Mucosa of descending colon (tissue), 3 donors: ENCODE measurements at places on chromosomes 16 and 17. TPM values are rescaled to one million over a fixed set of nuclear protein-coding genes. Genes with fewer than 3 reads are reported as not detected.

DNA sequence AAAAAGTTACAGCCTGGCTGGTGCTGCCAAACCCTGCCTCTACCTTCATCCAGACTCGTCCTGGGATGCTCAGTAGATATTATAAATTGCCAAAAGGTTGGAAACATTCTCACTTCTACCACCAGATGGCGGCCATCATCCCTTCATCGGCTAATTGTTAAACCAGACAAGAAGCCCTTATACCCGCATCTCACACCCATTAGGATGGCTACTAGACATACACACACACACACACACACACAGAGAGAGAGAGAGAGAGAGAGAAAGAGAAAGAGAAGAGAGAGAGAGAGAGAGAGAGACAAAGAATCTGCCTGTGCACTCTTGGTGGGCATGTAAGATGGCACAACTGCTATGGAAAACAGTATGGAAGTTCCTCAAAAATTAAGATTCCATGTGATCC, 15.0 kb upstream of the SCIMP start:
- DNase-seq, result peak; percentile 78

DNA sequence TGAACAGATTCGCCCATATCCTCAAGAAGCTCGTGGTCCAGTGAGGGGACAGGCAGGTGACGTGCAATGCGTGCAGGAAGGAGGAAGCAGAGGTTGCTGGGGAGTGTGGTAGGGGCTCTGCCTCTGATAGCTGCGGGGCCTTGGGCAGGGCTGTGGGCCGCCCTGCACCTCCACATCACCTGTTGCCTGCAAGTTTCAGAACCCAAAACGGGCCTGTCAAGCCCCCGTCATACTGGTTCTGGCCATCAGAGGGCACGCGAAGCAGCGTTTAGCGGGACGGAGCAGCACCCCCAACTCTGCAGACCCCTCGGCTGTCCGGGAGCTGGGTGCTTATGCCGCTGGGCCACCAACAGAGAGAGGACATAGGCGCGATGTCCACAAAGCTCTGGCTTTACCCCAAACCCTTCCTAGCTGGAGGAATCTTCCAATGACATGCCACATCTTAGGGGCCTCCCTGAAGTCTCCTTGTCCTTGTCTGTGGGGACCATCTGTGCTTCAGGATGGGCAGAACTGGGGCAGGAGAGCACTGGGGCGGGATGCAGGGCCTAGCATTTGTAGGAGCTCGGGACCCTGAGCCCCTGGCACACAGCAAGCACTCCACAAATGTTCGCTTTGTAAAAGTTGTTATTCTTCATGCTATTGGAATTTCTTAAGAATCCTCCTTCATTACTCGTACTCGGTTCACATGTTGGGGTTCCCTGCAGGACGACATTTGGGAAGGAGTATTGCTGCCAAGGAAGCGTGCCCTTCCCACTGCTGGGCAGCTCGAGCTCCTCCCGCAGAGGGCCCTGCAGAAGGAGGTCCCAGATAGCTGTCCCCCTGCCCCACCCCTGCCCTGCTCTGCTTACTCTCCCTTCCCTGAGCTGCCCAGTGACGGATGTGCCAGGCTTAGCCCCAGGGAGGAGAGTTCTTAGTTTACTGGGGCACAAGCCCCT, 64.3 kb downstream of the CNGB1 start:
- no peak for DNase-seq

DNA sequence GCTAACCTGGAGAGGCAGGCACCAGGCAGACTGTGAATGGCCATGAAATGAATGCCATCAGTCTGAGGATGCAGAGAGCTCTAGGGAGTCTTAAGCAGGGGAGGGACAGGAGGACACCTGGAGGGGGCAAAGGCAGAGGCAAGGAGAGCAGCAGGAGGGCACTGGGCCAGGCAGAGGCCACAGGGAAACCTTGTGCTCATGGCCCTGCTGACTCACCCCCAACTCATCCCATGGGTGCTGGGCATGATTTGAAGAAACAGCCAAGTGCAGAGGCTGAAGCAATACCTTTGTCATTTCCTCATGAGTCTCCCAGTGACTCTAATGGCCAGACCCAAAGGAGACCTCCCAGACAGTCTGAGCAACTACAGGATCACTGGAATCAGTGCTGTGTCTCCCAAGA, 141.4 kb downstream of the TMEM132E start:
- DNase-seq, result no peak

- DNase-seq, result no peak
These were observed 175.7 kb downstream of the PARN start for GRCh38 chr16:14454391-14454790.

DNA sequence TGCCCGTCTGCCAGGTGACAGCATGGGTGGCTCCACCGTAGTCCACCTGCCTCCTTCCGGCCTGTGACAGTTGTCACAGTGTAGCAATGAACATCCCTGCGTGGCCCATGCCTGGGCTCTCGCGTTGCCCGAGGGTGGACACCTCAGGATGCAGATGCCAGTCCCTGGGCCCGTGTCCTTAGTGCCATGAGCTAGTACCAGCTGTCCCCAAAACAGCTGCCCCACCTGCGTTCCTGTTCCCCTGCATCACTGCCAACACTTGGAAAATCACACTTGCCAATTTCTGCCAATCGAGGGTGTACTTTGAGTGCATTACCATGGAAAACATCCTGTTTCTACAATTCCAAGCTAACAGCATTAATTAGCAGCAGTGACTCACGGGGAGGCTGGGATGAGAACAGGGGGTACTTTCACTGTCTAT, 9.0 kb upstream of the C16orf95 start:
- DNase-seq, result no peak

GRCh38 chr16:9625122-9625521, 533.7 kb downstream of the HAPSTR1 start:
- DNase-seq, result no peak

HYDIN gene
- 0.80 TPM for total RNA-seq

TSEN54 gene
- total RNA-seq, result 26.3 TPM

- peak; percentile 83 for DNase-seq
These were observed 487 bp downstream of the CREBBP start for GRCh38 chr16:3879887-3880564.

GRCh38 chr16:31216422-31217135, at the start of gene PYDC1:
Gene PYDC1, minus strand, starts transcription at chr16:31217135. Its CDS starts 107 bp downstream, at chr16:31217028.
- DNase-seq, result no peak

KRT33B gene
- not detected for total RNA-seq

TNFRSF13B gene
- 0.98 TPM for total RNA-seq

- no peak for DNase-seq
These were observed 36.9 kb downstream of the SOST start for GRCh38 chr17:43721537-43722268.

PLCD3 gene
- 562 TPM for total RNA-seq

GRCh38 chr17:28953444-28954118, 2.3 kb upstream of the PHF12 start:
- peak; percentile 76 for DNase-seq

- DNase-seq, result no peak
These were observed 259.4 kb upstream of the IRX3 start for GRCh38 chr16:54545854-54546511.

GRCh38 chr17:54435966-54436365, 464.7 kb upstream of the TOM1L1 start:
- no peak for DNase-seq

RHBDL3 gene
- 1.3 TPM for total RNA-seq

BICDL2 gene
- 75.5 TPM for total RNA-seq

KRTAP1-1 gene
- total RNA-seq, result not detected

DNA sequence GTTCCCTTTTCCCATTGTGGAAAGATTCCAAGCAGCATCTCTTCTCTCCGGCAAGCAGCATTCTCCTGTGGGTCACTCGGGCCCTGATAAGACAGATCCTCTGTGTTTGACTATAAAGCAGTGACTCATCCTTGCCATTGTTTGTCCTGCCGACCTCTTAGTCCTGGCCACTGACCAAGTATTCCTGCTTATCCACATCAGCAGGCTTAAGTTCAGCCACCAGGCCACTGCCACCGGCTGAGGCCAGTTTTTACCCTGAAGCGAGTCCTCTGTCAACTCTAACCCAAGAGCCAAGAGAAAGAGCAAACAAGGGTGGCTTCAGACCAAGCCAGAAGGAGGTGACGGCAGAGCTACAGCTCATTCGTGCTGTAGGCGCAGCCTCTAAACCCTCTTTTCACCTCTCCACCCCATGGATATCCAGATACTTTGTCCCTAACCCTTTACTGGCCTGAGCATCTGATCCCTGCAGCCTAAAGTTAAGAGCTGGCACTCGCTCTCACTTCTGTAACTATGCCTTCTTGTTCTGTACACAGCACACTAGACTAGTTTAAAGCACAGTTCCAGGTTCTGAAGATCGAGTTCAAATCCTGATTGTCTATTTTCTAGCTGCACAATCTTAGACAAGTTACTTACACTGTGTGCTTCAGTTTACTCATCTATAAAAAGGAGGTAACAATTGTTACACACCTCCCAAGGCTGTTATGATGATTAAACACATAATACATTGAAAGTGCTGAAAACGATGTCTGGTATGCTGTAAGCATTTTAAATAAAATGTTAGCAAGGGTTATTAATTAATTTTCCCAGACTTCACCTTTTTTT, 31.0 kb downstream of the SOX9 start:
- peak; percentile 56 for DNase-seq

- peak; percentile 77 for DNase-seq
These were observed at the start of the genes CXCL16 and ZMYND15 for GRCh38 chr17:4739122-4740024. Gene CXCL16, minus strand, starts transcription at chr17:4739928. Its CDS starts 589 bp downstream, at chr17:4739339. Gene ZMYND15, plus strand, starts transcription at chr17:4739833. Its CDS starts 716 bp downstream, at chr17:4740549.

DNA sequence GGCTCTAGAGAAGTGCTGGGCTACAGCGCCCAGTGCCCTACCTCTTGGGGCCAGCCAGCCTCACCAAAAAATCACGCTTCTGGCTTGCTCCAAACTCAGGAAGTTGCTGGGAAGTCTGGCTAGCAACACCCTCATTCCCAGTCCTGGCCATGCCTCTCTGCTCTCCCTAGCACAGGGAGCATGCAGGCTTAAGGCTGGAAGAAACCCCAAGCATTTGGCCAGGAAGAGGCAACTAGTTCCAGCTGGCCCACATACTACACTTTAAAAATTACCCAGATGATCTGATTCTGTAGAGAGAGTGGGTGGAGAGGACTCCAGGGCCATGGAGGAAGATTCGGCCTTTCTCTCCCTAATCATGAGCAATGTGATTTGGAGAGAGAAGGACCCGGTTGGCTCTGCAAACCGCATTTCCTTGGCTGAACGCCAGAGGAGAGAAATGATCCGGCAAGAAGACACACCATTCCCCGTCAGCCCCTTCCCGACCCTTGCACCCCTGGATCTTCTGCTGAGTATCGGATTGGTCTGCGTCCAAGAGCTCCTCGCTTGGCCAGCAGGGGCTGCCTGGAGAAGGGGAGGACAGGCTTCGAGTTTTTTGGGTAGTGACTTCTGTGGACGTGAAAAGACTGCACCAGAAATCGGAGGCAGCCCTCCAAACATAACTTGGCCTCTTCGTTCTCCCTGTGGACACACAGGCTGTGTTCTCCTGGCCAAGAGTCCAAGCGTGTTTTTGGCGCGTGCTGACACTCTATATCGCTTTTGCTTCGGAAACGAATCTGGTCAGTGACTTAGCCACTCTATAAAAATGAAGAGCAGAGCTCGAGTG, 406.3 kb downstream of the WWOX start:
- peak; percentile 69 for DNase-seq

DNA sequence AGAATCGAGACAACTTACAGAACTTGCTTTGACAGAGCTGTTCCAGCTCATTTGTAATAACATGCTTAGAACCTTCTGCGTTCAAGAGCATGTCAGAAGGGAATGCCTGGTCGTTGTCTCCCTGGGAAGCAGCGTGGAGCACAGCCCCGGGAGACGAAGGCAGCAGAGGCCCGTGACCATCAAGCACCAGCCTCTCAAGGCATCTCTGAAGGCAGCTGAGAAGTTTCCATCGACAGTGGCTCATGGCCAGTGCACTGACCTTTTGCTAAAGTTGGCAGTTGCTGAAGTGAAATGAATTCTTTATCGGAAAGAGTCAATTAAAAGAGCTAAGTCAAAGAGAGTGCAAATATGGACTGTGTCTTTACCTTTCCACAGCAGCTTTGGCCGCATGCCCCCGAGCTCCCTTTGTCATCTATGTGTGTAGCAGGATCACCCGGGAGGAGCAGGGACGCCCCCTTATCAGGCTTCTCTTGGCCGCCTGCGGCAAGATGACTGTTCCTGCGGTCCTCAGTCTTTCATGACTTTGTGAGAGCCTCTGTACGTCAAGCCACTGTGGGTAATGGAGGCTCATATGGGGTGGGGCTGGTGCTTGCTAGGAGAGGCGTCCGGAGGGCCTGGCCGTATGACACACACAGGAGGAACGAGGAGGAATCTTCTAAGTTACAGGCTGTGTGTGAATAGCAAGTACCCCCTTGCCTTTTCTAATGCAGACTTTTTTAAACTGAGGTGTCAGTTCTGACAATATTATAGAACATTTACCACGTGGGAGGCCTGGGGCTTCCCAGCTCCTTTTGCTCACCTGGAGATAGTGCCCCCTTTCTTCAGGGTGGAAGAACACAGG, 54.2 kb downstream of the LDHD start:
- no peak for DNase-seq

GNG13 gene
- total RNA-seq, result 1.0 TPM

KRTAP4-4 gene
- total RNA-seq, result not detected

CDR2 gene
- total RNA-seq, result 26.3 TPM

KRTAP9-4 gene
- not detected for total RNA-seq

DNA sequence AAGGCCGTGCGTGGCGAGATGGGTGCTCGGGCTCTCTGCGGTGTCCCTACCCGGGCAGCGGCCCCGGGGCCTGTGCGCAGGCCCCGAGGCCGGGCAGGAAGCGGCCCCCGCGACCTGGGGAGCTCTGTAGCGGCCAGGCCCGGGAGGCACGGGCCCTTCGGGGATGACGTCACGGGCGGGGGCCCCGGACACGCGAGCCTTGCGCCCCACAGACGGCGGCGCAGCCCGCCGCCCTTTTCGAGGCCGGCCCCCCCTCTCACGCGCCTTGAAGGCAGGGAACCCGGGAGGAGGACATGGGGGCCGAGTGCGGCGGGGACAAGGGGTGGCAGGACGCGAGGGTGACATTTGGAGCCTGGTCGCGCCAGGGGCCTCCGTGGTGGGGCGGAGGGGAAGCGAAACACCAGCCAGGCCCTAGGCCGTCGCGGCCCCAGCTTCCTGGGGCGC, 1.1 kb downstream of the RAI1 start:
- peak; percentile 84 for DNase-seq

- DNase-seq, result no peak
These were observed 93.9 kb upstream of the CDH8 start for GRCh38 chr16:62130101-62130500.

GRCh38 chr16:53209429-53209828, 154.6 kb downstream of the CHD9 start:
- no peak for DNase-seq

SOCS7 gene
- 26.2 TPM for total RNA-seq

DNA sequence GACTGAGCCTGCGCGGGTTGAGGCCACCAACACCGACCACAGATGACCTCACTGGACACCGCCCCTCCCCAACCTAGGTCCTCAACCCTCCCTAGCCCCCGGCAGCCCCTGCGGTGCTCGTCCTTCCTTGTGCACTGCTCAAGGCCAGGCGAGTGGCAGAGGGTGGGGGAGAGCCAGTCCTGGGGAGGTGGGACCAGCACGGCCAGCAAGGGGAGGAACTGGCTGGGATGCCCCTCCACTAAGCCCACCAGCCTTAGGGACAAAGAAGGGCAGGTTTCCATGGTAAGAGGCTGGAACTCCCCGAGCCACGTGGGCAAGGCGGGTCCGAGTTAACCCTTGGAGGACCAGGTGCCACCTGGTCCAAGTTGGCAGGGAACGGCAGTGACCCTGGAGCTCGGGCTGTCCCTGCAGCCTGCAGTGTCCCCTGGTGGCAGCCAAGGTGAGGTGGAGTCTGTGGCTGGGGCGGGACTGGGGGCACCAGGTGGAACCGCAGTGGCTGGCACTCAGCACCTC, 9.2 kb downstream of the FSCN2 start:
- DNase-seq, result no peak
